ENCODE measurements at places on chromosomes 1 and 21.

DNA sequence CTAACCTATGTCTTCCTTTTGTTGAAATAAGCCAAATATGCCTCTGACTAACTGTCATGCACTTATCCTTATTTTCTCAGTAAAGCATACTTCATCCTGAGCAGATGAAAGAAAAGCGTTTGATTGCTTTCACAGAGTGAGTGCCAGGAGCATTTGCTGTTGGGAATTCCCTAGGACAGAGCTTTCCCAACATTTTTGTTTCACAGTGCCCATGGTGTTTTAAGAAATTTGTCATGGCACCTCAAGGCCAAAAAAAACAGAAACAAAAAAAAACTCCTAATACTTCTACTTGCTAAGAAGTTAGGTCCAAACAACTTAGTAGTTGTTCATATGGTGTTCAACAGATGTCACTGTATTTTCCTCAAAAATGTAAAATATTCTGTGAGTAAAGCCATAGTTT is 120.8 kb upstream of the BMP8A start:
- DNase-seq: no peak

- DNase-seq: no peak
Observed at GRCh38 chr1:222950892-222951291, 136.1 kb downstream of the DISP1 start.

DNA sequence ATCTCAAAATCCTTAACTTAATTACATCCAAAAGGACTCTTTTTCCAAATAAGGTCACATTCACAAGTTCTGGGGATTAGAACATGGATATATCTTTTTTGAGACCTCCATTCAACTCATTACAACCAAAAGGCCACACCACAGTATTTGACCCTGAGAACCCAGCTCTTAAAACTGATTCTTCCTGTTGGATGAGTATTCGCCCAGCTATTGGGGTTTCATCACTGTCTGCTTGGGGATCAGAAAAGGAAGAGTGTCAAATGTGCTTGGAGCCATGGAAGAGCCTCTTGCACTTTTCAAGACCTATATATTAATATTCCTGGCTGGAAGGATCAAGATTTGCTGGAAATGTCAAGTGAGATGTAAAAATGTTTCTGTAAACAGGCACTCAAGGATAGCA is 5.4 kb upstream of the TINAGL1 start:
- no peak for DNase-seq

- no peak for DNase-seq
Observed at GRCh38 chr1:93592551-93592949, 89.1 kb downstream of the BCAR3 start.

- DNase-seq: no peak
Observed at GRCh38 chr1:42086146-42086545, 67.1 kb upstream of the GUCA2B start.

- DNase-seq: no peak
Observed at GRCh38 chr1:41670217-41670957, 185.9 kb upstream of the EDN2 start.

DNA sequence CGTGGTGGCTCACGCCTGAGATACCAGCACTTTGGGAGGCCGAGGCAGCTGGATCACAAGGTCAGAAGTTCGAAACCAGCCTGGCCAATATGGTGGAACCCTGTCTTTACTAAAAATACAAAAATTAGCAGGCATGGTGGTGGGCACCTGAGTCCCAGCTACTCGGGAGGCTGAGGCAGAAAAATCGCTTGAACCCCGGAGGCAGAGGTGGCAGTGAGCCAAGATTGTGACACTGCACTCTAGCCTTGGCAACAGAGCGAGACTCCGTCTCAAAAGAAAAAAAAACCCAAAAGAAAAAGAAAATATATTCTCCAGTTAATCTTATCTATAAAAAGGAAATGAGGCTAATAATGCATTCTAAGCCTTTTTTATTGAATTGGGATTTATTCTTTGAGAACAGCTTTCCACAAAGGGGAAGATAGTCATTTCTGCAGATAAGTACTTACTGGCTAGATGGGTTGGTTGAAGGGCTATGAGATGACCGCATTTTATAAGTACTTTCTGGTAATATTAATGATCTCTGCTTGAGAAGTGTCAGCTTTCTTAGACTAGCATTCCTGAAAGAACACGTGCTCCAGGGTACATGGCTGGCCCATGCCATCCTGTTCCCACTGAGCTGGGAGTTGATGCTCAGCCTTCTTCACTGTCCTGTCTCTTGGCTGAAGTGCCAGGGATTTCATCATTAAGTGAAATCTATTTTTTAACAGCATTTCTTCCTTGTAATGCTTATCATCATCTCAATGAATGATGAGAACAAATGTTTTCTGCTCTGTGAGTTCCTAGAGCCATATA is 57.9 kb downstream of the SASS6 start:
- DNase-seq: no peak

GRCh38 chr1:224482619-224483018 is 48.0 kb upstream of the WDR26 start:
- no peak for DNase-seq

GRCh38 chr1:201499191-201499590 is 7.7 kb downstream of the CSRP1 start:
- DNase-seq: no peak

- DNase-seq: no peak
Observed at GRCh38 chr21:28240586-28240985, 752.1 kb downstream of the LTN1 start.

DNA sequence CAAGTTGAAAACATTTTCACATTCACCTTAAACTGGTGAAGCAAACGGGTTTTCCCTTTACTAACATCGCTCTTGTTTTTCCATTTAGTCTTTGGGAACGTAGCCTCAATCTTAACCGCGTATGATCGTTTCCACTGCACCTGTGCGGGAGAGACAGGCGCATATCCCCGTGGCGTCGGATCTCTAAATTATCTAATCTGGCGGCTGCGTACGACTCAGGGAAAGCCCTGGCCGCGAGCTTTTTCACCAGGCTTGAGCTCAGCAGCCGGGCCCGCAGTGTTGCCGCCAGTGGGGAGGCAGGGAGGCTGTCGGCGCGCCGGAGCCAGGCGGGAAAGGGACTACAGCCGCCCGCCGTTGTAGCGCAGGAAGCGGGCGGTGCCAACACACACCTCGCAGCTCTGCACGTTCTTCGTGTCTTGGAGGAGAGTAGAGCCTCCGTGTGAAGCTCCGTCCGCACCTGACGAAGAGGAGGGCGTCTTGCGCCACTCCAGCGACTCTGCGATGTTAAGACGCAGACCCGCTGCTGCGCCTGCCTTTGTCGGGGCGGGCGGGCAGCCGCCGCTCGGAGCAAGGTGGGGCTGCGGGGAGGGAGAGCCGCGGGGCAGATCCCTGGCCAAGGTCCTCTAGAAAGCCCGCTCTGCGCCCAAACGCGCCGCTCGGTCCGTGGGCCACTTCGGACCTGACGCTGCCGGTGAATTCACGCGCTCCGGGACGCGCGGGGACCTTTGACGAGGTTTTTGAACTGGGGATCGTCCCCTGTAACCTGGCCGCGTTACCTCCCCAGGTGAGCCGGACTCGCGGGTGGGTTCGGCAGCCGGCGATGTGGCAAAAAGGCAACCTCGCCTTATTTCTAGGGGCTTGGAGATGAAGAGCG is 18.5 kb upstream of the TBX15 start:
- DNase-seq: no peak

GRCh38 chr21:14078746-14079375 is 131.9 kb downstream of the LIPI start:
- no peak for DNase-seq

DNA sequence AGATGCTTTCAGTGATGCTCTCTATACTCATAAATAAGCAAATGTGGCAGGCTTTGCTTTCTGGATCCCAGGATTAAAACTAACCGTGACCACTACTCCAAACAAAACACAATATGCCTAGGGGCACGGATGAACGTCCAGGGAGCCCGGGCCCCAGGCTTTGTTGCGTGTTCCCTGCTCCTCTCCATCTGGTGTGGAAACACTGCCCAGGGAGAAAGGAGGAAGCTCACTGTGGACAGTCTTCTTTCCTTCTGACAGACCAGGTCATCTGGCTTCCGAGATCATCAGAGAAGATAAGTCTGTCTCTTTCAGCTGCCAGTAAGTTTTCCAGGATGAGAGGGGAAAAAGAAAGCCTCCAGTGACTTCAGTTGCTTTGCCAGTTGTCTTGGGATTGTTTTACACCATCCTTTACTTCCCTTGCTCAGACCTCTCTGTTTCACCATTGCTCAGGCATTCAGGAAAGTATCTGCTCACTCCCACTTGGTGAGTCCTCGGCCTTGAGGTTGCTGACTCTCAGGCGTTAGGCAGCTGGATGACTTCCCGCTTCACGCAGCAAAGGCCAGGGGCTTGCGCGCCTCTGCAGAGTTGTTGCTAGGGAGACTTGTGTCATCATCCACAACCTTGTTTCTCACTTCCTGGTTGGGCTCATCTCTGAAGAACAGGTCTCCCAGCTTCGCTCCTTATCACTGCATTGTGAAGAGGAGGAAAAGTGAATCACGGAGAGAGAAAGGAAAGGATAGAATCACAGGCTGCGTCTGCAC is 20.6 kb upstream of the PGD start:
- no peak for DNase-seq

DNA sequence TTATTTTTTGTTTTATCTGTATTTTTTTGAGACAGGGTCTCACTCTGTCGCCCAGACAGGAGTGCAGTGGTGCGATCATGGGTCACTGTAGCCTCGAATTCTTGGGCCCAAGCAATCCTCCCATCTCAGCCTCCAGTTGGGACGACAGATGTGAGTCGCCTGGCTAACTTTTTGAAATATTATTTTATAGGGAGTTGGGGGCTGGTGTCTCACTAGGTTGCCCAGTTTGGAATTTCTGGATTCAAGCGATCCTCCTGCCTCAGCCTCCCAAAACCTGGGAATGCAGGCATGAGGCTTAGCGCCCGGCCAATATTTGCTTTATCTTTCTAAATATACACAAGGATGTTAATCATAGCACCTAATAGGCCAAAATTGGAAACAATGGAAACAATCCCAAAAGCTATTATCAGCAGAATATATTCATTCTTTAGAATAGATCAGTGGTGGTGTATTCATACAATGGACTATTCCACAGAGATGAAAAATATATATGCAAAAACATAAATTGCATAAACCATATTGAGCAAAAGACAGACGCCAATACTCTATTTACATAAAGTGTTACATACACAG is 55.9 kb downstream of the DAP3 start:
- DNase-seq: no peak

GRCh38 chr1:26283279-26283853 is 3.5 kb downstream of the SH3BGRL3 start:
- DNase-seq: no peak

DNA sequence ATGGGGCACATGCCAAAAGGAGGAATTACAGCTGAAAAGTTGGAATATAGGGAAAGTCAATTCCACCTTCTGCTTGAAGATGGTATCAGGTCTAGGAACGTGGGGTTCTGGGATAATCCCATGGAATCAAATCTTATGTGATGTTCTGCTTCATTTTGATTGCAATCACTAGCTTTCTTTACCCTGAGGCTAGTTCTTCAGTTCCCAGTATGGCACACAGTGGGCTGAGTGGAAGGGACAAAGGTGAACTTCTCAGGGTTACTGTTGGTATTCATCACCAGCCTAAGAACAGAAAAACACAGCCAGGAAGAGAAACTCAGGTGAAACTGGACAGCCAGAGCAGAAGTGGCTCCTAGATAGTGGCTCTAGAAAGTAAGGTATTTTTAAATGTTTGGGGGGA is 117.8 kb downstream of the TNFSF18 start:
- DNase-seq: no peak

- no peak for DNase-seq
Observed at GRCh38 chr1:87330057-87330884, 1.6 kb downstream of the LMO4 start.

DNA sequence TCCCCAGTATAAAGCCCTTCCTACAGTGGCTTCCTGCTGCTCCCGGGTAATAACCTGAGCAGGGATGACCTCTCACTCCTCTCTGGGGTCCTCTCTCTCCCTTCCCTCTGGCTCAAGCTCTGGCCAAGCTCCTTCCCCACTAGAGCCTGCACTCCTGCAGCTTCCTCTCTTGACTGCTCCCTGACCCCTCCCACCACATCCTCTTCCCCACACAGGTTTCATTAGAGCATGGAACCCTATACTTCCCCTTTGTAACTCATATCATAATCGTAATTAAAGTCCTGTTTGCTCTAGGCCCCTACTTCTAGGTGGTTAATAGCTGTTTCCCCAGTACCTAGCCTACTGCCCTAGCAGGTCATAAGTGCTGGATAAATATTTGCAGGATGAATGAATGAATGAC is 146.2 kb downstream of the C1orf21 start:
- DNase-seq: no peak

- no peak for DNase-seq
Observed at GRCh38 chr1:119279456-119280381, 88.9 kb upstream of the HAO2 start.

DNA sequence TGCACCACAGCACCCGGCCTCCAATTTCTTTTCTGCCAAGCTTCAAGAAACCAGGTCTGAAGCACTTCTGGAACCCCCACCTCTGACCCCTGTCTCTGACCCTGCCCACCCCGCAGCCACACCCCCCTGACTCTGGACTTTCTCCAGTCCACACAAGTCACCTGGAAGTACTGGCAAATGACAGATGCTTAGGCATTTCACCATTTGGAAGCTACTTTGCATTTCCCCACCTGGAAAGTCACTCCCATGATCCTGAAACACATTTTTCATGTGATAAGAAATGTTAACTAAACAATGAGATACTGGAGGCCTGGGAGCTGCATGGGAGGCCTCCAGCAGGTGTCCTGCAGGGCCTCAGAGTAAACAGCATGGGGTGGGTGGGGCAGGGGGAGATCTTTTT is 45.7 kb downstream of the NTPCR start:
- DNase-seq: no peak

- no peak for DNase-seq
Observed at GRCh38 chr1:9859281-9860014, 35.7 kb upstream of the CLSTN1 start.

- no peak for DNase-seq
Observed at GRCh38 chr21:38072489-38072888, 156.2 kb upstream of the KCNJ6 start.

- DNase-seq: no peak
Observed at GRCh38 chr21:26845066-26845758, at the start of gene ADAMTS1. ADAMTS1 (minus strand) TSS chr21:26845409; CDS start chr21:26844954, 455 bp downstream.

- no peak for DNase-seq
Observed at GRCh38 chr1:37100310-37100709, 66.0 kb upstream of the GRIK3 start.

- DNase-seq: no peak
Observed at GRCh38 chr1:177035586-177035985, 128.9 kb downstream of the ASTN1 start.

GRCh38 chr1:241240069-241240468 is 116.9 kb downstream of the RGS7 start:
- no peak for DNase-seq

- no peak for DNase-seq
Observed at GRCh38 chr1:163824006-163824405, 502.3 kb downstream of the NUF2 start.

GRCh38 chr1:36108314-36108713 is 16.7 kb downstream of the COL8A2 start:
- DNase-seq: no peak
